ENCODE measurements at places on chromosomes 6 and 20.

DNA sequence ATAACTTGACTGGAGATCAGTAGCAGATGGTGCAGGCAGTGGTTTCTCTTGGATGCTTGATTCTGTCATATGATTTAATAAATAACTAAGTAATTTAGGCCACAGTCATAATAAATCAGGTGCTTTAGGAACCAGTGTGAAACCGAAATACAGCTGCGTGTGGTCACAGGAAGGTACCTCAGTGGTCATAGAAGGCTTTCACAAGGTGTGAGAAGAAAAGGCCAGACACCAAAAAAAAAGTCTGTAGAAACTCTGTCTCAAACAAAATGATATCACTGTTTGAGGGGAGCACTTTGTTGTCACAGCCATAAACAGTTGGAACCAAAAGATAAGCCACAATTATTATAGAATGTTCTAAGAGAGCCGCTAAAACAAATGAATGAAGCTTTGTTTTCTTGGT is 56.5 kb downstream of the ARMC2 start:
- H3K36me3 ChIP-seq = peaks cover 11% of the 10 kb centered on the region

GRCh38 chr20:6434131-6434530 is 311.3 kb upstream of the FERMT1 start:
- DNase-seq = no peak
- no peaks in the 10 kb centered on the region for H3K36me3 ChIP-seq
- no peaks in the 10 kb centered on the region for H3K4me1 ChIP-seq
- no peak overlapping the region for H3K4me3 ChIP-seq
- H3K27me3 ChIP-seq = no peaks in the 10 kb centered on the region

DNA sequence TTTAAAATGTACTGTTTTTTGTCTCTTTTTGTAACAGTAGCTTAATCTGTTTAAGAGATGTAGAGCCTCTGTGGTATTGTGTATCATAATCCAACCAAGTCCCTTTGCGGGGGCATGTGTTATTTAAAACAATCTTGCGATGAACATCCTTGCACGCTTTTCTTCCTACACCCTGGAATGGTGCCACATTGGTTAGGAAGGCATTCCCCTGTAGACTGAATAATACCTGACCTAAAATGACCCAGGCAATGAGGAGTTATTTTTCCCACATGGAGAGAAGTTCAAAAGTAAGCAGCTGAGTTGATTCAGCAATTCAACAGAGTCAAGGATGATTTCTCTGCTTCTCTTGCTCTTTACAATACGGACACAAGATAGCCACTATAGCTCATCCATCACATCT is 142.0 kb upstream of the PMEPA1 start:
- H3K36me3 ChIP-seq = no peaks in the 10 kb centered on the region
- peaks cover 5% of the 10 kb centered on the region for H3K4me1 ChIP-seq
- no peak overlapping the region for H3K27ac ChIP-seq
- DNase-seq = no peak
- peaks cover 25% of the 10 kb centered on the region for H3K27me3 ChIP-seq
- no peak overlapping the region for H3K4me3 ChIP-seq

DNA sequence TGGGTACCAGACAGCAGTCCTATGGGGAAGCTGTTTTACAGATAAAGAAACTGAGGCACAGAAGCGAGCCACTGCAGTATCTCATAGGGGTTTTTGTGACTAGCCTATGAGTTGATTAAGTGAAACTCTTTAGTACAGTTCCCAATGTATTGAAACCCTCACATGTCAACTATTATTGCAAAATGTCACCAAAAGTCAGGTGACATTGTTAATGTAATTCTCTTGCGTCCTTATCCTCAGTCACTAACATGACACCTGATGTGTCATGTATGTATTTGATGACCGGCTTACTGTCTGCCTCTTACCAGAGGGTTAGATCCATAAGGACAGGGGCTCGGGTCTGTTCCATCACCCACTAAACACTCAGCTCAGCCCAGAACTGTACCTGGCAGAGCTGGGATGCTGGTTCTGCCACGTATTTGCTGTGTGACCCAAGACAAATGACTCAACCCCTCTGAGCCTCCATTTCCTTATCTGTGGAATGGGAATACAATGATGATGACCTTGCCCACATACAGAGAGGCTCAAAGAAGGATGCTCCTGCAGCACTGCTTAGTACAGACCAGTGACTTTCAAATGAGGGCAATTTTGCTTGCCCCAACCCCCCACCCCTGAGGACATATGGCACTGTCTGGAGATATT is 32.9 kb downstream of the PREX1 start:
- H3K27me3 ChIP-seq = no peaks in the 10 kb centered on the region
- peaks cover 13% of the 10 kb centered on the region for H3K36me3 ChIP-seq
- DNase-seq = no peak
- peaks cover 55% of the 10 kb centered on the region for H3K4me1 ChIP-seq
- no peak overlapping the region for H3K27ac ChIP-seq

DNA sequence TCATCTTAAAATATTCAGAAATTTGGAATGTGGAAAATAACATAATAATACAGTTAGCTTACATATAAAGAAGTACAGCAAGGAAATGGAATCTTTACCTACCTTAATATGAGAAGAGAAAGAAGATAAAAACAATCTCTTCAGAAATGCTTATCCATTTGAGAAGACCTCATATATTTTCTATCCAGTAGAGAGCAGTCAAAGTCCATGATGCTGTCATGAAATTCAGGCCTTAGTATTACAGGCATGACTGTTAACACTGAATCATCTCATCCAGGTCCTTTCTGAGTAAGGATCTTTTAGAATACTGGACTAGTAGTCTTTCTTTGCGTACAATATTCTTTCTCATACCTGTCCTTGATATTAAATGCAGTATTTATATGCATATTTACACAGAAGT is 713.4 kb downstream of the CD109 start:
- no peaks in the 10 kb centered on the region for H3K27me3 ChIP-seq
- no peak overlapping the region for H3K27ac ChIP-seq
- no peaks in the 10 kb centered on the region for H3K4me1 ChIP-seq
- no peak for DNase-seq
- H3K36me3 ChIP-seq = no peaks in the 10 kb centered on the region
- no peak overlapping the region for H3K4me3 ChIP-seq

- no peaks in the 10 kb centered on the region for H3K36me3 ChIP-seq
- peaks cover 37% of the 10 kb centered on the region for H3K27me3 ChIP-seq
- no peak overlapping the region for H3K4me3 ChIP-seq
- no peak overlapping the region for H3K27ac ChIP-seq
- H3K4me1 ChIP-seq = peaks cover 3% of the 10 kb centered on the region
These were observed 4.1 kb downstream of the PHACTR3 start for GRCh38 chr20:59608396-59608795.

GRCh38 chr20:19771031-19771430 is 13.0 kb downstream of the RIN2 start:
- no peaks in the 10 kb centered on the region for H3K4me1 ChIP-seq
- peaks cover 3% of the 10 kb centered on the region for H3K27me3 ChIP-seq
- H3K4me3 ChIP-seq = no peak overlapping the region
- no peak for DNase-seq

- peaks cover 4% of the 10 kb centered on the region for H3K4me1 ChIP-seq
- H3K4me3 ChIP-seq = no peak overlapping the region
- H3K36me3 ChIP-seq = no peaks in the 10 kb centered on the region
- peaks cover 5% of the 10 kb centered on the region for H3K27me3 ChIP-seq
- no peak overlapping the region for H3K27ac ChIP-seq
- no peak for DNase-seq
These were observed 112.8 kb upstream of the ARMC2 start for GRCh38 chr6:108735310-108736001.

DNA sequence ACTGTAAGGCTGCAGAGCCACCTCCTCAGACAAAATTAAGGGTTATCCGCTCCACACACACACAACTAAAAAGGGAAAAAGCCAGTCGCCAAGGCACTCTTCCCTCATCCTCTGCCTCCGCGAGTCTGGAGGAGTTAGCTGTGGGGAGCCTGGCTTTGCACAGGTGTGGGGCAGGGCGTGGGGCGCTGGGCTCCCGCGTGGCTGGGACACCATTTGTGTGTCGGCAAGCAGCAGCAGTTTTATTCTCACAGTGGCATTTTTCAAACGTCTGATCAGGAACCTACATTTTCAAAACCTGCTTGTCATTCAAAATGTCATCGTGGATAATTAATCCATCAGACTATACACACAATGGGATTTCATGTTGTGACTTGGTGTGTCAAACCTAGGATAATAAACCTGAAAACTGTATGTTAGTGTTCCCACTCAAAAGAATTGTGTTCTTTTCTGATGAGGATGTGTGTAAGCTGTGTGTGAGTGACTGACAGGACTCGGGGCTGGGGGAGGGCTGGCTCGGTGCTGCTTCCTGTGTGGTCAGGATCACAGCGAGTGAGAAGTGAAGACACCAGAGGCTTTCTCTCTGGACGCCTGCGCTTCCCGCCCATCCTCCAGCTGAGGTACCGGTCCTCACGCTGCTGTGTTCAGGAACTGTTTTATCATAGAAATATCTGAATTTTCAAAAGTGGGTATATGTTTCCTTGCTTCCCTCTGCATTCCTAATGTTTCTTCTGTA is 83.1 kb downstream of the IRF4 start:
- H3K4me1 ChIP-seq = peaks cover 56% of the 10 kb centered on the region
- peak; percentile 94 for DNase-seq
- H3K27me3 ChIP-seq = peaks cover 14% of the 10 kb centered on the region

DNA sequence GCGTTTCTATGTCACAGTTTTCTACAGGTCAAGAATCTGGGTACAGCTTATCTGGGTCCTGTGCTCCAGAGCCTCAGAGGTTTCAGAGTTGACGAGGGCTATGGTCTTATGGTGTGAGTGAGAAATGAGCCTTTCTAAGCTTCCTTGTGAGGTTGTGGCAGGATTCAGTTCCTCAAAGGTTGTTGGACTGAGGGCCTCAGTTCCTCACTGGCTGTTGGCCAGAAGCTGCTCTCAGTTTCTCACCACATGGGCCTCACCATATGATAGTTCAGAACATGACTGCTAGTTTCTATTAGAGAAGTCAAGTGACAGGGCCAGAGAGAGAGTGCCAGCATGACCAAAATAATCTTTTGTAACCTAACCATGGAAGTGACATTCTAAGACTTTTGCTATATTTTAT is 96.1 kb downstream of the NUS1 start:
- no peaks in the 10 kb centered on the region for H3K36me3 ChIP-seq
- H3K27ac ChIP-seq = no peak overlapping the region
- H3K4me3 ChIP-seq = no peak overlapping the region
- no peaks in the 10 kb centered on the region for H3K4me1 ChIP-seq
- DNase-seq = no peak
- peaks cover 4% of the 10 kb centered on the region for H3K27me3 ChIP-seq

- H3K27me3 ChIP-seq = peaks cover 56% of the 10 kb centered on the region
- no peaks in the 10 kb centered on the region for H3K36me3 ChIP-seq
- DNase-seq = peak; percentile 33
- H3K4me3 ChIP-seq = no peak overlapping the region
- H3K27ac ChIP-seq = no peak overlapping the region
- no peaks in the 10 kb centered on the region for H3K4me1 ChIP-seq
These were observed 62.5 kb downstream of the ERMARD start for GRCh38 chr6:169813969-169814368.

- H3K27ac ChIP-seq = no peak overlapping the region
- no peaks in the 10 kb centered on the region for H3K36me3 ChIP-seq
- H3K4me1 ChIP-seq = no peaks in the 10 kb centered on the region
- no peaks in the 10 kb centered on the region for H3K27me3 ChIP-seq
- no peak overlapping the region for H3K4me3 ChIP-seq
These were observed 783.4 kb upstream of the CHD6 start for GRCh38 chr20:42401613-42402012.

DNA sequence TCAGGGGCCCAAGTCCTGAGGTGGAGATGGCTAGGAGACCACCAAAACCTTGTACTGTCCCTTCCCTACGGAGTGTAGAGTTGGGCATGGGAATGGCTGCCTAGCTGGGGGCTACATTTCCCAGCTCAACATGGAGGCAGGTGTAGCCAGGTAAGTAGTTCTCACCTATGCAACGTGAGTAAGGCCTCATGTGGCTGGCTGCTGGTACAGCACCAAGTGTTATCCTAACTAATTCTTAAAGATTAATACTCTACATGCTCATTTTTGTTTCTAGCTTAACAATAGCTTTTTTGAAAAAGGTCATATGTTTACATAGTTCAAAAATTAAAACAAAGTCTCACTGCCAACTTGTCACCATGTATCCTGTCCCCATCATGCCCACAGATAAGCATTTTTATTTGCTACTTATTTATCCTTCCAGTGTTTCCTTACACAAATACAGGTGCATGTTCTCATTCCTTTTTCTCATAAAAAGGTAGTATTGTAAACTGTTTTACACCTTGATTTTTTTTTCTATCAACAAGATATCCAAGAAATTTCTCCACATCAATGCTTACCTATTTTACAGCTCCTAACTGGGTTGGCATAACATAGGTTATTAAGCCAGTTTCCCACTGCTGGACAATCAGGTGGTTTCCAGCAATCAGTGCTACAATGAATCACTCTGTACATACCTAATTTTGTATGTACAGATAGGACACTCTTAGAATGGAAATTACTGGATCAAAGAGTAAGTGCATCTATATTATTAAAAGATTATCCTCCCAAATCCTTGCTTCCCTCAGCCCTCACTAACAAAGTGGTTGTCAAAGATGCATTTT is 25.5 kb downstream of the ABHD12 start:
- no peak overlapping the region for H3K4me3 ChIP-seq
- H3K27ac ChIP-seq = no peak overlapping the region
- H3K4me1 ChIP-seq = no peaks in the 10 kb centered on the region
- H3K27me3 ChIP-seq = no peaks in the 10 kb centered on the region
- no peak for DNase-seq
- H3K36me3 ChIP-seq = peaks cover 22% of the 10 kb centered on the region

- H3K4me3 ChIP-seq = no peak overlapping the region
- H3K4me1 ChIP-seq = no peaks in the 10 kb centered on the region
- DNase-seq = no peak
- no peaks in the 10 kb centered on the region for H3K27me3 ChIP-seq
- H3K27ac ChIP-seq = no peak overlapping the region
These were observed 13.8 kb downstream of the TGM6 start for GRCh38 chr20:2394411-2395055.

- H3K27ac ChIP-seq = no peak overlapping the region
- H3K36me3 ChIP-seq = no peaks in the 10 kb centered on the region
- H3K4me1 ChIP-seq = no peaks in the 10 kb centered on the region
- no peak for DNase-seq
- H3K4me3 ChIP-seq = no peak overlapping the region
These were observed 539.1 kb upstream of the MARCKS start for GRCh38 chr6:113317891-113318574.

DNA sequence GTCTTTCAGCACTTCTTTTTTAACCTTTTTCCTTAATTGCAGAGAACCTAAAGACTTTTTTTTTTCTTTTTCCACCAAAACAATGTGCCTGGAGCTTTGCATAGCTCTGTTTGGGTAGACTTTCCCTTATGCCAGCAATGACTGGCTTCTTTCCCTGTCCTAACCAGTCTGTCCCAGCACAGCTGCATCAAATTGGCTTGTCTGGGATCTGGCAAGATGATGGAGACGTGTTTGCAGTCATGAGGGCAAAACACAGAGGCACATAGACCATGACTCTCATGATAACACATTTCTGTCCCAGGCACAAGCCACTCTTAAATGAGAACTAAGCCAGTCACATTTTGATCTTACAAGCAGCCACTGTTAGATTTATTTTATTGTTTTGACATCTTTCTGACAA is 16.5 kb downstream of the HEY2 start:
- H3K36me3 ChIP-seq = no peaks in the 10 kb centered on the region
- H3K4me1 ChIP-seq = peaks cover 2% of the 10 kb centered on the region
- H3K27me3 ChIP-seq = peaks cover 41% of the 10 kb centered on the region
- no peak for DNase-seq

- H3K4me1 ChIP-seq = no peaks in the 10 kb centered on the region
- no peaks in the 10 kb centered on the region for H3K27me3 ChIP-seq
- no peak overlapping the region for H3K27ac ChIP-seq
- H3K4me3 ChIP-seq = no peak overlapping the region
- no peak for DNase-seq
These were observed 983.5 kb upstream of the FLRT3 start for GRCh38 chr20:15320941-15321340.
